Uterus (tissue), 4 donors: ENCODE measurements at places on chromosomes 3 and 15. TPM values are rescaled to one million over a fixed set of nuclear protein-coding genes. Genes with fewer than 3 reads are reported as not detected.
A peak's percentile ranks its signal among the peaks of the same experiment; 100 is the strongest.

- DNase-seq, result no peak
Observed at GRCh38 chr3:162073422-162073975, 576.9 kb downstream of the OTOL1 start.

DNA sequence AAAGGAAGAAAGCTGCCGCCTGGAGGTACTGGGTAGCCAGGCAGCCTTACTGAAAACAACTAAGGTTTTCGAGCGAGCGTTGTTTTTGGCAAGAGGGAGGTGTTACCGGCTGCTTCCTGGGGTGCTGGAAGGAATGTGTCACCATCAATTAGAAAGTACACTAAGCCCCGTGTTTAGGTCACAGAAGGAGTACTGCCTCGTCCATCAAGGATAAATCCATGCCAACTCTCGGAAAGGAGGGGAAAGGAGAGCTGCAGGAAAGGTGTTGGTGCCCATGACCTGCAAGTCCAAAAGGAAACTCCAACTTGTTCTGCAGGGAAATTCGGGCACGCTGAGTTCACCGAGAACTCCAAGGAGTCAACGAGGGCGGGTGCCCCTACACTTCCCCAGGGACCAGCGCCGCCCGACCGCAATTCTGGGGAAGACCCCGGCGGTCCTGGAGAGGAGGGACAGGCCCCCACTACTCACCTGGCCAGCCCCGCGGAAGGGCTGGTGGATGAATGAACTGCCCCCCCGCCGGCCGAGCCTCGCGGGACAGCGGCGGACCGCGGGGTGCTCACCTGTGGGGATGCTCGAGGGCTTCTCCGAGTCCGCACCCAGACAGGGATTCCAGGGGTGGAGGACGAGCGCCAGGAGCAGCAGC is 542 bp downstream of the PLOD2 start:
- peak; percentile 81 for DNase-seq

- no peak for DNase-seq
Observed at GRCh38 chr15:80162059-80162554, 9.3 kb downstream of the FAH start.

GRCh38 chr15:77510066-77511057 is 89.7 kb downstream of the HMG20A start:
- DNase-seq, result no peak

- no peak for DNase-seq
Observed at GRCh38 chr3:99114565-99115291, 213.2 kb upstream of the DCBLD2 start.

GRCh38 chr15:57436166-57436565 is 59.9 kb downstream of the CGNL1 start:
- DNase-seq, result no peak

- DNase-seq, result no peak
Observed at GRCh38 chr3:6437631-6438030, 423.3 kb upstream of the GRM7 start.

GRCh38 chr3:169760479-169760878 is 4.4 kb downstream of the TERC start:
- DNase-seq, result no peak

Gene DAZL
- 0.21 TPM for total RNA-seq

Gene FANCD2
- total RNA-seq, result not detected

Gene SLC12A1
- total RNA-seq, result not detected

Gene GUCA1C
- total RNA-seq, result not detected

Gene INKA1
- 16.7 TPM for total RNA-seq

Gene ISLR
- 186 TPM for total RNA-seq
